Activated naive CD4-positive, alpha-beta T cell treated with anti-CD3 and anti-CD28 coated beads, Interleukin-2, amount 50 U/mL, for 72 hours (primary cell): ENCODE measurements at places on chromosomes 12 and 14.

- no peak for DNase-seq
Observed at GRCh38 chr12:122803937-122804336, 29.6 kb downstream of the CCDC62 start.

DNA sequence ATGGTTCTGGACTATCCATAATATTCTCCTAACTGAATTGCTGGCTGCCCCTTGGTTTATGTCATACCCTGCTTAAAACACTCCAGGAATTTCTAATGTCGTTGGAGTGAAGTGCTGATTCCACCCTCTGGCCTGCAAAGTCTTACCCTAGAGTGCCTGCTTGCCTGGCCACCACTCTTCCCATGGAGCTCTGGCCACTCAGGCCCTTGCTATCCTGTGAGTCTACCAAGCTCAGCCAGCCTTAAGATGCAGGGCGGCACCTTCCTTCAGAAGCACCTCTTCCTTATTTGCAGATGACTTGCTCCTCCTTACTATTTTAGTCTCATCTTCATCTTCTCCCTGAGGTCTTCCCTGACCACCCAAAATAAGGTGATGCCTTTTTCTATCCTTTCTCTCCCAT, 35.3 kb downstream of the SLC6A15 start:
- no peak for DNase-seq

DNA sequence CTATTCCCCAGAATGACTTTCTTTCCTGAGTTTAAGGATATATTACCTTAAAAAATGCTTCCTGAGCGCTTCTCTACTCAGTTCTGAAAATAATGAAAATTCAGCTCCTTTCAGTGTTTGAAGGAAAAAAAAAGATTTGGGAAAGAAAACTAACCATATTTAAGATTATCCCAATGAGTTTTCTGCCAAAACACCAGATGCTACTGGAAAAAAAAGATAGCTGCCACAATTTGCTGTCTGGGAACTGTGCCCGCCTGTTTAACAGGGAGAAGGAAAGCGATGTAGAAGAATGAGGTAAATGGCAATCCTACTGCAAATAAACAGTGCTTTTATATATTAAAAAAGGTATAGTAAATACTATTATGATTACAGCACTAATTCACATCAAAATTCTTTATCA, 367.6 kb upstream of the PRICKLE1 start:
- no peak for DNase-seq

GRCh38 chr14:81765651-81766275, 232.1 kb upstream of the SEL1L start:
- DNase-seq = no peak

- no peak for DNase-seq
Observed at GRCh38 chr12:12992418-12993130, 7.5 kb downstream of the HEBP1 start.

- no peak for DNase-seq
Observed at GRCh38 chr12:29698756-29699155, 85.0 kb downstream of the TMTC1 start.

- no peak for DNase-seq
Observed at GRCh38 chr14:90567991-90568390, 171.2 kb downstream of the CALM1 start.

DNA sequence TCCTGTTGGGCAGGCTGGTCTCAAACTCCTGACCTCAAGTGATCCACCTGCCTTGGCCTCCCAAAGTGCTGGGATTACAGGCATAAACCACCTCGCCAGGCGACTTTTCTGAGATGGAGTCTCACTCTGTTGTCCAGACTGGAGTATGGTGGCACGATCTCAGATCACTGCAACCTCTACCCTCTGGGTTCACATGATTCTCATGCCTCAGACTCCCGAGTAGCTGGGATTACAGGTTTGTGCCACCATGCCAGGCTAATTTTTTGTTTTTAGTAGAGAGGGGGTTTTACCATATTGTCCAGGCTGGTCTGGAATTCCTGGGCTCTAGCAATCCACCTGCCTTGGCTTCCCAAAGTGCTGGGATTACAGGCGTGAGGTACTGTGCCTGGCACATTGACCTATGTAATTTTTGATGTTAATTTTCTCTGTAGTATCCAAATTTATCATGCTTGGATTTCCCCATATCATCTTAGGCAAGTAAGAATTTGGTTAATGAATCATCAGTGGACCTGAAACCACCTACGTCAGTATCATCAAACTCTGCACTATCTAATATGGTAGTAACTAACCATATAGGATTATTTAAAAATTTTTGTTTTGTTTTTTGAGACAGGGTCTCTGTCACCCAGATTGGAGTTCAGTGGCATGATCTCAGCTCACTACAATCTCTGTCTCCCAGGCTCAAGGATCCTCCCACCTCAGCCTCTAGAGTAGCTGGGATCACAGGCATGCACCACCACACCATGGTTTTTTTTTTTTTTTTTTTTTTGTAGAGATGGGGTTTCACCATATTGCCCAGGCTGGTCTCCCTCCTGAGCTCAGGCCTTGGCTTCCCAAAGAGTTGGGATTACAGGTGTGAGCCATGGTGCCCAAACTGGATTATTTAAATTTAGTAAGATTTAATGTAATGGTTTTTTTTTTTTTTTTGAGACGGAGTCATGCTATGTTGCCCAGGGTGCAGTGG, 11.9 kb upstream of the ATP5F1B start:
- DNase-seq = no peak

DNA sequence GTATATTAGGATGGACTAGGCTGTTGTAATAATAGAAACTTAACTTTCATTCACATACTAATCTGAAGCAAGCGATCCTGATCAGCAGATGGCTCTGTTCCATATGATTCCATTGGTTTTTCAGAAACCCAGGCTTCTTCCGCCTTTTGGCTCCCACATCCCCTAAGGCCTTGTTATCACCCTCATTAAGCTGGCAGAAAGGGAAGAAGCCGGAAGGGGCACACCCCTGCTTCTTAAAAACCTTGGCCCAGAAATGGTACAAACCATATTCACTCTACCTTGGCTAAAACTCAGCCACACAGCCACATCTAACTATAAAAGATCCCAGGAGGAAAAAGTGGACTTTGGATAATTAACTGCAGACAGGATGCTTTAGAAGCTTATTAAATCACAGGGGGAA, 329.2 kb downstream of the PCNX1 start:
- DNase-seq = no peak

DNA sequence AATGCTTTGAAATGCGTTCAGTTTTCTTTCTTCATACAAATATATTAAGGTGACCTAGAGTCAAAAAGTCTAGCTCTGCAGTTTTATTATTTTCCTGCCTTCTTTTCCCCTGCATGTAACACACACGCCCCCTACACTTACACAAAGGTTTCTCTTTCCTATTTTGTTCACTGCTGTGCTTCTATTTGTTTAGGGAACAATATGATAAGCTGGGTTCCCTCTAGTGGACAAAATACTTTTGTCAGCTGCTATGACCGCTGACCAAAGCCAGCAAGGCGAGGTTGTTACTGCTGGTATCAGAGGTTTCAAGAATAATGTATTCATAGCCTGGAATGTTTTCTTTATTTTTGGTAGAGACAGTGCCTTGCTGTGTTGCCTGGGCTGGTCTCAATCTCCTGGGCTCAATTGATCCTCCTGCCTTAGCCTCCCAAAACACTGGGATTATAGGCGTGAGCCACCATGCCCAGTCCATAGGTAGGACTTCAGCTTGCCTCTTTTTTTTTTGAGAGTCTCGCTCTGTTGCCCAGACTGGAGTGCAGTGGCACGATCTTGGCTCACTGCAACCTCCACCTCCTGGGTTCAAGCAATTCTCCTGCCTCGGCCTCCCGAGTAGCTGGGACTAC, 33.4 kb downstream of the FNTB start:
- no peak for DNase-seq

DNA sequence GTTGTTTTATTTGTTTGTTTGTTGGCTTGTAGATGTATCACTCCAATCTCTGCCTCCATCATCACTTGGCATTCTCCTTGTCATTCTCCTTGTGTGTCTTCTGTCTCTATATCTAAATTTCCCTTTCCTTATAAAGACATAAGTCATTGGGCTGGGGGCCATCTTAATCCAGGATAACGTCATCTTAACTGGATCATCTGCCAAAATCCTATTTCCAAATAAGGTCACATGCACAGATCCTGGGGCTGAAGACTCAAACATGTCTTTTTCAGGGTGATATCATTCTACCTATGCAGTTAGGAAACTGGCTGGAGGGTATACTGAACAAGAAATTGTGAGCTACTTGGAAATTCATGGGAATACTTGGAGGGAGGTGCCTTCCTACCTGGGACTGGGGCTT, 8.7 kb upstream of the CCDC60 start:
- DNase-seq = no peak

- no peak for DNase-seq
Observed at GRCh38 chr14:90620568-90621077, 195.6 kb downstream of the TTC7B start.

- no peak for DNase-seq
Observed at GRCh38 chr12:20132818-20133217, 235.5 kb upstream of the PDE3A start.
